ENCODE measurements at places on chromosomes 5 and 9.

DNA sequence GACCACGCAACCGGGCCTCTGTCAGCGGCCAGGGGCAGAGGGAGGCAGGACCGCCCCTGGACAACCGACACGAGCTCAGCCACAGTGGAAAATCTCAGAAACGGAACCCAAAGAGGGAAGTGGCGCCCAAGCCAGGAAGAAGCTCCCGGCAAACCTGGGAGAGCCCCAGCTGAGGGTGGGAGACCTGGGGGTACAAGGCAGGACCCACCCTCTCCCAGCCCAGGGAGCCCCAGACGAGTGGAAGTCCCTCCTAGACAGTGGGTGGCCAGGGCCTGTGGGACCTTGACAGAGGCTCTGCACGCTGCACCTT is 3.0 kb downstream of the SLC12A7 start:
- DNase-seq, result no peak

DNA sequence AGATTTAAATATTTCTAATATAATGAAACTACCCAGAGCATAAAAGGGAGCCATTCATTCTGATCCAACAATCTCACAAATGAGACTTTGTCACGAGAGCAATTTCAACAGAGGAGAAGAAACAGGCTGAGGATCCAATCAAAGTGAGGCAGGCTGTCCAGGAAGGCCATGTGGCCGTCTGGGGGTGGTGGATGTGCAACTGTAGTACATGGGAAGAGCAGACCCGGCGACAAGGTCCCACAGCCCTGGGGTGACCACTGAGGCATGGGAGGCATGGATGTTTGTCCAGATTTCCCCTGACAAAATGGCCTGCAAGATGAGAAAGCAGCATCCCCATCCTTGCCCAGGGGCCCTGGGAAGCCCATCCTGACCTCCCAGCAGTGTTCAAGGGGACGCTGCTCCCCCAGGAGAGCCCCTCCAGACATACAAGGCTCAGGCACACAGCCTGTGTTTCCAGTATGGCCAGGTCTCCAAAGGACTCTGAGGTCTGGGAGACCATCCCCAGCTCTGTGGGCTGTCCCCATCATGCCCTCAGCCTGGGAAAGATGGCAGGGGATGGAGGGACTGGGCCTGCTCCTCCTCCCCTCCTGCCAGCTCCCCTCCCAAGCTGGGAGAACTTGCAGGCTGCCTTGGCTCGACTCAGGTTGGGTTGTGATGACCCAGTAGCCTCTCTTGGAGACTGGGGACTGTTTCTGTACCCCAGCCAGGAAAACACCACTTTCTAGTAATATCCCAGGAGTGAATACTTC is 27.5 kb upstream of the FCN2 start:
- no peak for DNase-seq

DNA sequence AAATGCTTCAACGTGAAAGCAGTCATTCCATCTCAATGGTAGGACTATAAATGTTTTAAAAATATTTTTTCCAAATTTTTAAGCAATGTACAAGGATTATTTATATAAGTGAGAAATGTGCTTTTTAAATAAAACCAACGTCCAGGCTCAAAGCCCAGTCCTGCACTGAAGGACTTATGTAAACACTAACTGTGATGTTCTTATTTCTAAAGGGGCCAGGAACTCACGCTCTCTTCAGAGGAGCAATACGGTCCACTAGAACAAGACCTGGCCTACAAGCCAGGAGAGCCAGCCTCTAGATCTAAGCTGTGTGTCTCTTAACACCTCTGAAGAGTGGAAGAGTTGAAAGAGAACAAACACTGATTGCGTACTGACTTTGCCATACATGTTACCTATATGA is 12.1 kb downstream of the TTLL11 start:
- DNase-seq, result peak; percentile 81

- DNase-seq, result no peak
Observed at GRCh38 chr9:90569511-90569910, 73.1 kb downstream of the DIRAS2 start.

- peak; percentile 87 for DNase-seq
Observed at GRCh38 chr9:136847088-136847825, 2.0 kb upstream of the PHPT1 start.

DNA sequence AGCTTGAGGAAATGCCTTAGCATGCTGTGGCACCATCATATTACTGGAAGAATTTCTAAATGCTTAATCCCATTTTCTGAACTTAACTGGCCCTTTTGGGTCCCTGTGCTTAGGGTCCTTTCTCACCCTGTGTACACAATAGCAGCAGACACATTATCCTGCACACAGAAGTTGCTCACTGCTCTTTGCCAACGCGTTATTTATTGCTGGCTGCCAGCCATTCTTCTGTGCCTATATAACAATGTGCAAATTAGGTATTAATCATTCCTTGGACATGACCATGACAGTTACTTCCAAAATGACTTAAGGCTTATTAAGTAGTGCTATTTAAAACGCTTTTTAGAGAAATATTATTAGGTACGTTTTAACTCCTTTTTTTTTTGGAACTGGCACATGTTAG is 134.7 kb downstream of the FBN2 start:
- no peak for DNase-seq

- no peak for DNase-seq
Observed at GRCh38 chr9:89801742-89802670, 197.2 kb downstream of the GADD45G start.

- no peak for DNase-seq
Observed at GRCh38 chr5:77209495-77210090, 887 bp upstream of the PDE8B start.

- no peak for DNase-seq
Observed at GRCh38 chr5:95993266-95993665, 31.6 kb upstream of the ELL2 start.

GRCh38 chr5:172493906-172494305 is 39.6 kb upstream of the SH3PXD2B start:
- no peak for DNase-seq

DNA sequence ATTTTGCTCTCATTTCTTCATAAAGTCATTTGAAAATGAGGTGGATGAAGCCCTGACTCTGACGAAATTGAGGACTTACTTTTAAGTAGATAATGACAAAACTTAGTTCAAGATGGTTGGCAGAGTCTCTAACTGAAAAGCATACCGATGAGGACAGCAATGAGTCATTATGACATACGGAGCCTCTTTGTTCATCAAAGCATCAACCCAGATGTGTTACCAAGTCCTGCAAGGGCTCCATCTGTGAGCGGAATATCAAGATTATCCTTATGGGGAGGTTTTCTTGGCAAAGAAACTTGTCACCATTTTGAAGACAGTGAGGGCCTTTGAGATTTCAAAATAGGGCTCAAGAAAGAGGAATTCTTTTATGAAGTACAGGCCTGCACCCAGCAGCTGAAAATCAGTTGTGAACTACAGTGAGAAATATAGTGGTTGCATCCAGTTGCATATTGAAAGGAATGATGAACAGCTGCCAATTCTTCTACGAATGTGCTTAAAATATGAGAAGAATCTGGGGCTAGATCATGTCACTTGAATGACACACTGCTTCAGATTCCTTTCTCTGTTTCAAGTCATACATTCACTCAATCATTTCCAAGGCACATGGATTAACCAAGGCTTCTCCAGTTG is 86.6 kb upstream of the SLC24A2 start:
- no peak for DNase-seq

- no peak for DNase-seq
Observed at GRCh38 chr5:157578079-157578780, 2.7 kb upstream of the ADAM19 start.

GRCh38 chr9:133333566-133333965 is 2.4 kb downstream of the SURF6 start:
- DNase-seq, result no peak

GRCh38 chr9:34997379-34997781 is 7.8 kb downstream of the DNAJB5 start:
- no peak for DNase-seq

DNA sequence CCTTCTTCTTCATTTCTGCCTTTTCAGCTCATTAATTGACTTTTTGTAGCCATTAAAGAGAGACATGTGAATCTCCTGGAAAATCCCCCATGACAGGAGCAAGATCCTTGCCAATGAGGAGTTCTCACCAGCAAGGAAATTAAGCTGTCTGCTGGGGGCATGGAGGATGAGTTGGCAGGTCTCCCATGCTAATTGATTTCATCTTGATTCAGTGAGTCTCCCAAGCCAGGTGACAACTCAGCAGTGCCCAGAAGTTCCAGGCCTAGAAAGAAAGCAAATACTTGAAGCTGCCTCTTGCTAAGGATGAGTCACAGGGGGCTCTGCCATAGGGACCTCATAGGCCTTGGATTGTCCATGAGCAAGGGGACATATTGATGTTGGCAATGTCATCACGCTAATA is 30.0 kb upstream of the ADRA1B start:
- DNase-seq, result no peak

DNA sequence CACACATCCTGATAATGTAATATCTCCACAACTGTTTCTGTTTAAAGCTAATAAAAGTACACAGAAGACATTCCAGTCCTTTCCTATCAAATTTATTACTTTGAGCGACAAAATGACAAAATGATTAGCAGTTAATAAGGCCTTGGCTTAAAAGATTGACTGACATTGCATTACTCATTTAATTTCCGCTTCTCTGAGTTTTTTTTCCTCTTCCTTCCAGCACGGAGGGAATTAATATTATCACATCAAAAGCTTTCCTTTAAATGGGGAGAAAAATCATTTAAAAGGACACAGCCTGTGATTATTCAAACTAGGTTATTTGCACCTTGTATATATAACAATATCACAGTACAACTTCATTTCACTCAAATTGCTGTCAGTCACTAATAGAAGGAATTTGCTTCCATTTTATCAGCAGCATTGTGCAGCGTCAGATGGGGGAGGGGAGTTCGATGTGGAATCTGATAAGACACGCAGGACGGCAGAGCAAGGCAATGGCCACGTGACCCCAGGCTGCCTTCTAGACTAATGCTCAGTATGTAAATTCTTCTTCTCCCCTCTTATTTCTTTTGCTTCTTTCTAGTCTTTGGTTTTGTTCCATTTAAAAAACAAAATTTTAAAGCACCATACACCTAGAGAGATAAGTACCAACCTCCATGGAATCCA is 400.5 kb downstream of the IRX1 start:
- DNase-seq, result no peak

DNA sequence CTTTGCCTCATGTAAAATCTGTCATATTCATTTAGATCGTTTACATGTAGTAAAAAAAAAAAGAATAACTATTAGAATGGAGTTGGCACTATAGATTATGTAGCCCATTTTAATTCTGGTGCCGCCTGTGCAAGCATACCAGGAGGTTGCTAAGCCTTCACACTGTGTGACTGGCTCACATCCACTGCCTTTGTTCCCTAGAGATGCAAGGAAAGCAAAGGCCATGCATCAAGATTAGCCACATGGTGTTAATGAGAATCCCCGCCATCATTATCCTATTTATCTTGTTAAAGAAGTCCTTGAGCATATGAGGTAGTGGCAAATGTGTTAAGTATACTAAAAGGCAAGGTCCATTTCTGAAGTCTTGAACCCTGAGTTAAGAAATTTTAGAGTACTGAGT is 279.6 kb downstream of the RFX3 start:
- no peak for DNase-seq

DNA sequence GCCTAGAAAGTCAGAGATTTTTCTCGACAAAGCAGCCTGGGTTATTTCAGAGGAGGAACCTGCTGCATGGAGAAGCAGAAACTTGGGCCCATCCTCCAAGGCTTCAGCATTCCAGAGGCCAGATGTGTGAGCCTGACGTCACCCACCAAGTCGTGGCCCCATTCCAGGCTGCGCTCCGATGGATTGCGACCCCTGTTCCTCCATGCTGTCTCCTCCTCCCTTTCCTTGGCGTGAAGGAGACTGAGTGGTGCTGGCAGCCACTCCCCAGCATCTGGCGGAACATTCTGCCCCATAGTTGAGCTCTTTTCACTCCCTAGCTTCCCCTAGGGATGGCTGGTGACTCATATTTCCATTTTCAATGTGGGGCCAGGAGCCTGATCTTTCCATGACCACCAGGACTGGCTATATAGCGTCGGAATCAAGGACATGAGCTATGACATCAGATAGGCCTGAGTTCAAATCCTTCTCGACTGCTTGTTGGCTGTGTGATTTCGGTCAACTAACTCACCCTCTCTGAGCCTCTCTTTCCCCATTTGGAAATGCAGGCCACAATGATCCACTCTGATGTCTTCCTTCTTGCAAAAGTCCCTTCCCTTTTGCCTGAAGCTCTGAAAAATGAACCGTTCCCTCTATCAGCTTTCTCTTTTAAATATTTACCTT is 24.5 kb upstream of the DUSP1 start:
- peak; percentile 100 for DNase-seq

- DNase-seq, result no peak
Observed at GRCh38 chr5:72224946-72225463, 95.0 kb downstream of the MRPS27 start.

DNA sequence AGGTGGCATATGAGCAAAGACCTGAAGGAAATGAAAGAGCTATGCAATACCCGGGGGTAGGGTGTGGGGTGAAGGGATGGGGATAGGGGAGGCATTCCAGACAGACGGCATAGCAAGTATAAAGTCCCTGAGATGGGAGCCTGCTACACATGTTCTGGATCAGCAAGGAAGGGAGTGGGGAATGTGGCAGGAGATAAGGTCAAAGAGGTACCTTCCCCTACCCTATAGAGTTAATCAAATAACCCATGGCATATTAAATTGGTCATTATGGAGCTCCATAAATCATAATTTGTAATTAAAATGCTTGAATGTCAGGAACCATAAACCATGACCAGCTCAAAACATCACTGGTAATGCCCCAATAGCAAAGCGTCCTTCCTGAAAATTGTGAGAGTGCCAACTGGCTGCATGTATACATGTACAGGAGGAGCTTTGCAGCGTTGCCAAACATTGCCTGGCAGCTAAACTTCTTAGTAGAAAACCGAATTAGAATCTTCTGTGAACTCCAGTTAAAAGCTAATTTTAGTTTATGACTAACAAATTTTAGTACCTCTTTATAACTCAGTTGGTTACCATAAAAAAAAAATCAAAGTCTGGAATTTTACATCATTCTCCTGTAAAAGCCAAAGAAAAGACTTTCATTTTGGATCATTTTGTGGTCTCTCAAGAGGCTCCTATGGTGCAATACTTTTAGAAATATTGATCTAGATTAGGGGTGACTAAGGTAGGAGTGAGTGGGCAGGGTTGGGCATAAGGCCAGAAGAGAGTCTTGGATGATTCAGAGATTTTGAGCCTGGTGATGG is 4.7 kb downstream of the DNAI1 start:
- DNase-seq, result peak; percentile 9

DNA sequence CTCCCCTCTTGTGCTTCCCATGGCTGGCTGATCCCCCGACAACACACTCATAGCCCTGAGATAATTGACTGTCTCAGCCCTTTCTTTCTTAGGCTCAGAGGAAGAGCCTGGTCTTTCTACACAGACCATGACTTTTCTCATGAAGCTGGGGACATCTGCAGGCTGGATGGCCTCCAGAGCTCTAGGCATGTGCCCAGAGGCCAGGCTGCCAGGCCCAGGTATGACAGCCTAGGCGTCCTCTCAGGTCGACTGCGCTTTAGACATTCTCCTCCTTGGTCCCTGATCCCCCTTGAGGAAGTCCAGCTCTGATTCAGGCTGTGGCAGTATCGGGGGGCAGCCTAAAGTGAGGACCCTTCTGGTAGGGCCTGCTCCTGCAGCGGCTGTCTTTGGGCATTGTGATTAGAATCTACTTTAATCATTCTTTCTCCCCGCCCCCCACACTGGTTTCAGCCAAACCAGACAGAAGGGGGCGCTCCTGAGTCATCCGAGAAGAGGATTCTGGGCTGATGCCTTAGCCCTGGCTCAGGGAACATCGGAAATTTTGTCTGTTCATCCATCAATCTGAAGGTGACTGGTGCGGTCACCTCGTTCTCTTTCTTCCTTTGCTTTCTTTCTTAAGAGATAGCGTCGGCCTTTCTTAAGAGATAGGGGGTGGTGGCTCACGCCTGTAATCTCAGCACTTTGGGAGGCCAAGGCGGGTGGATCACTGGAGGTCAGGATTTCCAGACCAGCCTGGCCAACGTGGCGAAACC is 66.5 kb upstream of the HSPA9 start:
- peak; percentile 68 for DNase-seq

- no peak for DNase-seq
Observed at GRCh38 chr5:160618286-160618685, 196.6 kb downstream of the PTTG1 start.

Data from fibroblast of lung (primary cell).